Colonic mucosa (tissue), 4 donors: ENCODE measurements at places on chromosomes 1 and 21. TPM values are rescaled to one million over a fixed set of nuclear protein-coding genes. Genes with fewer than 3 reads are reported as not detected.
A peak's percentile ranks its signal among the peaks of the same experiment; 100 is the strongest.

CFHR1 gene
- 0.32 TPM for total RNA-seq

SOX13 gene
- 34.9 TPM for total RNA-seq

LCE1E gene
- not detected for total RNA-seq

DNA sequence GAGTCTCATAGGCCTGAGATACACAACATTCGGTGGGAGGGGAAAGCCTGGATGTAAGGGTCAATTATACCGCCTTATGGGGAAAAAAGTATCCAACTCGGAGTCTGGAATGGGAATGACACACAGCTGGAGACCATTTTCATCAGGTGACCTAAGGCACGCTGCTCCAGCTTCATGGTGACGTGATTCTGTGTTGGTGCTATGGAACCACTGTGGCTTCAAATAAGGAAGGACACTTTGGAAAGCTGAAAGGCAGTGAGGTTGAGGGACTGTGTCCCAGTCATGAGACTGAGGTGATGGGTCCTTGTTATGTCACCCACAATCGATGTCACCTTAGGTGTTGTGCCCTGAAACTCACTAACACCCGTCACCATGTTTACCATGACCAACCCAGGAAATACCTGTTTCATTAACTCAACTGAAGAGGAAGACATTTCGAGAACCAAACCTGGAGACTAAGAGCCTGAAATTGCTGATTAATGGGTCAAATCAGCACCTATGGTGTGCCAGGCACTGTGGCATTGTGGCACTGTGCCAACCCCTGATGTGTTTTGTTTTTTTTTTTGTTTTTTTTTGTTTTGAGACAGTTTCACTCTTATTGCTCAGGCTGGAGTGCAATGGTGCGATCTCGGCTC is 54.5 kb downstream of the IRF2BP2 start:
- DNase-seq = no peak

DNA sequence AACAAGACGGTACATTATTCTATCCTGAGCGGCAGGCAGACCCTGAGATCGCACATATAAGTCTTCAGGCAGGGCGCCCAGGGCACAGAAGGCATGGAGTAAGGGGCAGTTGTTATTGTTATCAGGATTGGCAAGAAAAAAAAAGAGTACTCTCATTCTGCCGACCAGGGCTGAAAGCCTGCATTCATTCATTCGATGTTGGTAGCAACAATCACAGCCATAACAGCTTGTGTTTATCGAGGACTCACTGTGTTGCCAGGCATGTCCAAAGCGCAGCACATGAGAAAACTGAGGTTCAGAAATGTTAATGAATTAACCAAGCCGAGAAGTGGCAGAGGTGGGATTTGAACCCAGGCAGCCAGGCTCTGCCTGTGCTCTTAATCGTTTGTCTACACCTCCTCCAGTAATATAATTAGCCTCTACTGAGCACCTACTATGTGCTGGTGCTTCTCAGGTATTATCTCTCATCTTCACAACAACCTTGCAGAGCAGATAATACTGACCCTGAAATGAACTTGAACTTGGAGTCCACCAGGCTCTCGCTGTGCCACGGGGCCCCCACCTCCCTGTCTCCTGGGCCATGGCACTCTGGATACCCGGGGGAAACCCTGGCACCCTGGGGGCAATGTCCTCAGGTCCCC is 56.2 kb downstream of the TAS1R2 start:
- no peak for DNase-seq

- no peak for DNase-seq
These were observed 85.2 kb upstream of the ABCD3 start for GRCh38 chr1:94332952-94333351.

DNA sequence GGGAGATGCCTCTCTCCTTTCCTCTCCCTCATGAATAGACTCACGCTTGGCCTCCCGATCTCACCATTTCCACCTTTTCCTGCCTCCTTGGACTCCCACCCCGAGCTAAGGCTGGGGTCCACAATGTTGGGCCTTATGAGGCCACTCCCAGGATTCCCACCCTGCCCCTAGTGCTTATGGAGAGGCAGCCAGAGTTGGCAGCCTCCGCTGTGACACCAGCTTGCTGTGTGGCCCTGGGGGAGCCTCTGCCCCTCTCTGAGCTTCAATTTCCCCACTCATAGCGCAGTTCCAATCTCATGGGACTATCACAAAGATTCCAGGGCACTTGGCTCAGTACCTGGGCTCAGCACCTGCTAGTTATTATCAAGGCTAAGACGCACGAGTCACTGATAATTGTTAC is 118.7 kb upstream of the WNT4 start:
- no peak for DNase-seq

GRCh38 chr1:86018283-86018923 is 138.2 kb downstream of the COL24A1 start:
- DNase-seq = no peak

- DNase-seq = no peak
These were observed 11.7 kb upstream of the IFNLR1 start for GRCh38 chr1:24198766-24199165.

- DNase-seq = peak; percentile 54
These were observed 56.9 kb downstream of the SLC45A1 start for GRCh38 chr1:8374812-8375211.

DNA sequence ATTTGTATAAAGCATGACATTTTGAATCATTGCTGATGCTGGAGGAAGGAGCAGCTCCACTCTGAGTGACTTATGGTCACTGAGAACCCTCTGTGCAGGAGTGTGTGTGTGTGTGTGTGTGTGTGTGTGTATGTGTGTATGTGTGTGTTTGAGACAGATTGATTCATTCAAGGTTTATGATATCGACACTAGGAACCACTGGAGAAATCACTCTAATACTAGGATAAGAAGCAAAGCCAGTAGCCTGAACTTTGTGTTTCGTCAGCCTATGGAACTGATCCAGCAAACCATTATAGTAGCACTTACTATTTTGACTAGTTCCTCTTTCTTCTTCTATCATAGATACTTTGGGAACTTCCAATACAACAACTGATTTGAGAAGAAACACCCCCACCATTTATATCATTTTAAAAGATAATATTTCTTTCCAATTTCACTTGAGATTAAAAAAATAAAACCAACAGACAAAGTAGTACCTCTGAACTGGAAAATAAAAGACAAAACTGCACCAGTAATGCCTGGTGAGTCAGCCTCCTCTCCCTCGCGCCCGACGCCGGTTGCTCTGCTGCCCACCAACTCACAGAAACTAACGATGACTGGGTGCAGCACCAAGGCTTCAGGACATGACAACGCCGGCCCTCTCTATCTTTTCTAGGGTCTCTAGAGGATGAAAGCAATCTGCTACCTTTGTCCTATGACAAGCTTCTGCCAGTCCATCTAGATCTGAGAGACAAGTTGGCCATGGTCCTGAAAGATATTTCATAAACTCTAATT is 20.9 kb downstream of the SLAMF1 start:
- DNase-seq = no peak
